ENCODE measurements at places on chromosomes 13 and 19.

GRCh38 chr19:52660981-52661380 is 22.8 kb upstream of the ZNF83 start:
- DNase-seq, result no peak

DNA sequence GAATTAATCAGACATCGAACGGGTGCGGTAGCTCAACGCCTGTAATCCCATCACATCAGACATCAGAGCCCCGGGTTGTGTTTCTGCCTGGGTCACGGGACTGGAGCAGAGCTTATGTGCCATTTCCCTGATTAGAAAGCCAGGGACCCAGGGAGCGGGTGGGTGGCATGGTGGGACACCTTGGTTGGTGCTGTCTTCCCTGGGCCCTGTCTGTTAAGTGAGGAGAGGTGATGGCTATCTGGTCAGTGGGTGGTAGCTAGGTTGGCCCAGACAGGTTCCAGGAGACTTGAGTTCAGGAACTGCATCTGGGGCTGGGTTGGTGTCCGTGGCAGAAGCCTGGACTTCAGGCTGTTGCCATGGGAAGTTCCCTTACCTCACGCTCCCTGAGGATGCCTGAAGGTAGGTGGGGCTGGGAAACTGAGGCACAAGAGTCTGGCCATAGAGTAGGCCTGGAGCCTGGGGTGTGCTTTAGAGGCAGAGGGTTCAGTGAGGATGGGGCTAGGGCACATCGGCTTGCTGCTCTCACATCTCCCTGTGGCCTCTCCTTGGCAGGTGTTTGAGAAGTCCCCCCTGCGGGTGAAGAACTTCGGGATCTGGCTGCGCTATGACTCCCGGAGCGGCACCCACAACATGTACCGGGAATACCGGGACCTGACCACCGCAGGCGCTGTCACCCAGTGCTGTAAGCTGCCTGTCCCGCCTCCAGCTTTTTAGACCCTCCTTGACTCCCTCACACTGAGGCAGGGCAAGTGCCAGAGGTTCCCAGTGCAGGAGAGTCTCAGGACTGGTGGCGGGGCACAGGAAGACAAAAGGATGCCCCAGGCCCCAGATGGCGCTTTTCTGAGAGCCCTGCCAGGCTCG is 2.1 kb downstream of the RPL18A start:
- DNase-seq, result no peak

DNA sequence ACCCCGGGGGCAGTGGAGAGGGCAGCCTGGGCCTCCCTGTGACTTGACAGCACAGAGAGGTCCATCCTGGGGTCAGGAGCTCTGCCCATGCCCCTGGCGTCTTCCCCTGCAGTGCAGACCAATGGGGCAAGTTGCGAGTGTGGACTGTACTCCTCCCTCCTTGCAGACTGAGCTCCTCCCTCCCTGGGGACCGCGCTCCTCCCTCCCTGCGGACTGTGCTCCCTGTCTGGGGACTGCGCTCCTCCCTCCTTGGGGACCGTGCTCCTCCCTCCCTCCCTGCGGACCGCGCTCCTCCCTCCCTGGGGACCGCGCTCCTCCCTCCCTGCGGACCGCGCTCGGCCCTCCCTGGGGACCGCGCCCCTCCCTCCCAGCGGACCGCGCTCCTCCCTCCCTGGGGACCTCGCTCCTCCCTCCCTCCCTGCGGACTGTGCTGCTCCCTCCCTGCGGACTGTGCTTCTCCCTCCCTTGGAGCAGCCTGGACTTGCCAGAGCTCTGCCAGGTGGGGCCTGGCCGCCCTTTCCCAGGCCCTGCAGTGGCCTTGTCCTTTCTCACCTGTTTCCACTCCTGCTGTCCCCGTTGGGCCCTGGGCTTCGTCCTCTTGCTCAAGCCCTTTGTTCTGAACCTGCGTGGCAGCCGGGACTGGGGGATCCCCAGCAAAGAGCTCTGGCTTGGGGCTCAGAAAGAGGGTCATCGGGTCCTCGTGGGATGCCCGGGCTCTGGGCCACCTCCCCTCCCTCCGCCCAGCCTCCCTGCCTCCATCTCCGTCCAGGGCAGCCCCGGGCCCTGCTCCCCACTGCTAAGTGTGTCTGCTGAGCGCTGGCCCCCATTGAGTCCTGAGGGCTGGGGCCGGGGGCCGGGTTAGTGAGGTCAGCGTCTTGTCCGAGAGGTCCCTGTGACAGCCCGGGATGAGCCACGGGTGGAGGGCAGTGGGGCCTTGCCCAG is 6.8 kb downstream of the GAMT start:
- DNase-seq, result no peak

DNA sequence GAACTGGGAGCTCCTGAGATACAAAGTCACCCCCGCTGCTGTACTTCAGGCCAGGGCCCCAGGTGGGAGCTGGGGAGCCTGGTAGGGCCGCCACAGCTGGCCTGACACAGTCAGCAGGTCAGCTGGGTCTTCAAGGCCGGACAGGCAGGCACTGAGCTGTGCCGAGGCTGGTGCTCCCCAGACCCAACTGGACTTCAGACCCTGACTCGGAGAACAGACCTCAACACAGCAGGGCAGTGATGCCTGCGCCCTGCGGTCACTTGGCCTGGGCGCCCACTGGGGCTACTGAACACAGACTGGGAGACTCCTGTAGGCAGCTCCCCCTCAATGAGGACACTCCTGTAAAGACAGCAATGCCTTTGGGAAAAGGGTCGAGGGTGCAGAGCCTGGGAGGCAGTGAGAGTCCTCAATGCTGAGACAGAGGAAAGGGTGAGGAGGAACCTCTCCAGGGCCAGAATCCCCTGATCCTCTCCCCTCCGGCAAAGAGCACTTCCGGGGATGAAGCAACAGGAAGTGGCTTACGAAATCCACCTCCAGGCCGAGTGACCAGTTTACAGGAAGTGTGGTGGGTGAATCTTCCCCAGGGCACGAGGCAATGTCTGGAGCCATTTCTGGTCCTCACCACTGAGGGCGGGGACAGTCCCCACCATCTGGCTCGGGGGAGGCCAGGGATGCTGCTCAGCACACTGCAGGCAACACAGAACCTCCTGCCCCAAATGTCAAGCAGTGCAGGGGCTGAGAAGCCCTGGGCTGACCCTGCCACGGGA is 40.8 kb upstream of the ISYNA1 start:
- DNase-seq, result peak; percentile 82

DNA sequence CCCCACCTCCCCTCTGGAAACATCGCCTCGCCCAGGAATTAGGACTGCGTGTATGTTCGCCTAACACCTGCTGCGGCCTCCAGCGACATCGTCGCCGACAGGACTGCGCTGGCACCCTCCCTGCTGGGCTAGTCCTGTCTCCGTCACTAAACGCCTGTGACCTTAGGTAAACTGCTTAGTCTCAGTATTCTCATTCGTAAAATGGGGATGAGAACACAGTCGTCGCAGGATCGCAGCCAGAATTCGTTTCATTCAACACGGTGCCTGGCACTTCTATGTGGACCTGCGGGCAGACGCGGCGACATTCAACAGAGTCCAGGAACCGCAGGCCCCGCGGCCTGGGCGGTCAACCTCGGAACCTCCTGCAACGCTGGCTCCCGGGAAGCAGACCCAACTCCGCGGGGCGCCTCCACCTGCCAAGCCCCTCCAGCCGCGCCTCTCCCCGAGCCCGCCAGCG is 485 bp downstream of the CRYL1 start:
- peak; percentile 67 for DNase-seq

DNA sequence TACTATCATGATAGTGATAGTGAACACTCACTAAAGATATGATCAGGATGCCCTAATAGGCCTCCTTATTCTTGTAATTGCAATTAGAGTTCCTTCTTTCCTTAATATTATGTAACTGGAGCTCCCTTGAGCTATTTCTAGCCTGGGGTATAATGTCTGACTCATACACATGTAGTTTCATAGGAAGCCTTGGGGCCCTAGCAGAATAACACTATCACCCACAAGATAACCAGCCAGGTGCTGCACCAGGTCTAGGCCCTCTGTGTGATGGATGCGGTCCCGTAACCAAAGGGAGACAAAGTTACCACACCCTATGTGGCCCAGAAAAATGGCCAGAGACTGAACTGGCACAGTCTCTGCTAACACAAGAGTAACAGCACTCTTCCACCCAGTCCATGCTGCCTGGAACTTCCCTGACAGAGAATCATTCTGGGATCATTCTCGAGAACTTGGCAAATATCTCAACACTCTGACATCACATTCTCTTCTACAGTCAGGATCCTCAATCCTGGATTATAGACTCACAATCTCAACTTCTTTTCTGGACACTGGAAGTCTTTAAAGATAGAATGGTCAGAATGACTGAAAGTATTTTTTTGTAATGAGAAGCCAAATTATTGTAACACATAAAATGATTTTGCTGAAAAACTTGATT is 32.6 kb upstream of the IGFL4 start:
- no peak for DNase-seq

Measured in activated effector memory CD4-positive, alpha-beta T cell treated with anti-CD3 and anti-CD28 coated beads, Interleukin-2, amount 50 U/mL, for 16 hours (primary cell).